Effector memory CD8-positive, alpha-beta T cell (primary cell): ENCODE measurements at places on chromosomes 16 and 17.
A peak's percentile ranks its signal among the peaks of the same experiment; 100 is the strongest.

- no peak for DNase-seq
Observed at GRCh38 chr16:63625126-63625525, 1496.7 kb downstream of the CDH11 start.

- DNase-seq: no peak
Observed at GRCh38 chr17:47864791-47865216, 13.8 kb upstream of the SP6 start.

GRCh38 chr16:66604376-66605176 is at the start of gene CMTM3:
Gene CMTM3 (plus strand): TSS chr16:66604704. CDS start chr16:66604806, 102 bp downstream.
- peak; percentile 69 for DNase-seq

DNA sequence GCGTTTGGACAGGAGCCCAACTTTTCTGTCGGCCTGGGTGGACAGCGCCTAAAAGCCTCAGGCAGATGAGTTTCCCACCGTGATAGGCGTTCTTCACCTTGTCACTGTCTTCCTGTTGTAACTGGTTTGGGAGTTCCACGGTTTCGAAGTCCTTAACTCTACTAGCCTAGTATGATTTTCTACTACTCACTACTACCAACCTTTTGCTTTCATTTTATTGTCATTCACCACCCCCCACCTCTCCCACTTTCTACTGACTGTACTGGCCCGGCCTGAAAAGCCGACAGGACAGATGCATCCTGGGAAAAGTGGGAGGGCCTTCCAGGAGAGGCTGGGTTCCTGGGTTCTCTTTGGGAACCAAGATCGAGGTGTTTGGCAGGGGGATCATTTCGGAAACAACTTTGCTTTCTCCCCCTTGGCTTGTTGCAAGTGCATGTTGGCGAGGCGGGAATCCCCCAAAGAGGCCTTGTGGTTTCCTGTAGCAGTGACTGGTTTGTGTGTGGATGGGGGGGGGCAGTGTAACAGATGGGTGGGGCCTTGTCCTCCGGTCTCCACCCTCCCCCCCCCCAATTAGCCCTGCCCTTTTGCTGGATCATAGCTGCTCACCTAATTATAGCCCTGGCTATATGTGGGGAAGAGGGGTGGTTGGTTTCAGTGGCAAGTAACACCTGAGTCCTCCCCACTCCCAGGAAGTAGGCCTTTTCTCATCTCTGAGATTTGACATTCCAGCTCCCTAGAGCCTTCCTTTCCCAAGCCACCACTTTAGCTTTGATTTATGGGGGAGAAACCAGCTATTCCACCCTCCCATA is 1.4 kb downstream of the EIF5A start:
- DNase-seq: peak; percentile 85

GRCh38 chr17:6011206-6011605 is 59.0 kb upstream of the WSCD1 start:
- DNase-seq: no peak

- no peak for DNase-seq
Observed at GRCh38 chr17:13306310-13306962, 288.6 kb upstream of the ELAC2 start.
